Cardiac muscle cell (in vitro differentiated cells and primary cell): ENCODE measurements at places on chromosomes 5 and 9. TPM values are rescaled to one million over a fixed set of nuclear protein-coding genes. Genes with fewer than 3 reads are reported as not detected.

- no peak for DNase-seq
Measured at GRCh38 chr5:171986772-171987171, 19.7 kb downstream of the FBXW11 start.

DNA sequence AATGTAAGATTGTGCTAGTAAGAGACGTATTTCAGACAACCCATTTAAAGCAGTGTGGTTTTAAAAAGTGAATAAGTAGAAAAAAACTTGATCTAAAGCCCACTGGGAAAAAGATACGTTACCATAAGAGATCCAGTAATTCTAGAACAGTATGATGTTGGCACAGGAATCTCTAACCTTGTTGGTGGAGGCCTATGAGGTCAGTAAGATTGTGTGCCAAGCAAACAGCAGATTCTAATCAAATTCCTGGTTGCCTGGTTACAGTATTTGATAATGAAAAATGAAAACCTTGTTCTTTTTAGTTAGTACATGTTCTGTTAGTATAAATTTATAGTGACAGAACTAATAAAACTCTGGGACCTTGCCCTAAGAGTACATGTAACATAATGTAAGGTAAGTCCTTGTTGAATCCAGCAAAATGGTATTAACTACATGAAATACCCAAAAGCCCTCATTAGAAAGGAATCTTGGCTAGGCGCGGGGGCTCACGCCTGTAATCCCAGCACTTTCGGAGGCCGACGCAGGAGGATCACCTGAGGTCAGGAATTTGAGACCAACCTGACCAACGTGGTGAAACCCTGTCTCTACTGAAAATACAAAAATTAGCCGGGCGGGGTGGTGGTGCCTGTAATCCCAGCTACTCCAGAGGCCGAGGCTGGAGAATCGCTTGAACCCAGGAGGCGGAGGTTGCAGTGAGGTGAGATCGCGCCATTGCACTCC is 33.2 kb upstream of the DMXL1 start:
- peak; percentile 50 for DNase-seq

DNA sequence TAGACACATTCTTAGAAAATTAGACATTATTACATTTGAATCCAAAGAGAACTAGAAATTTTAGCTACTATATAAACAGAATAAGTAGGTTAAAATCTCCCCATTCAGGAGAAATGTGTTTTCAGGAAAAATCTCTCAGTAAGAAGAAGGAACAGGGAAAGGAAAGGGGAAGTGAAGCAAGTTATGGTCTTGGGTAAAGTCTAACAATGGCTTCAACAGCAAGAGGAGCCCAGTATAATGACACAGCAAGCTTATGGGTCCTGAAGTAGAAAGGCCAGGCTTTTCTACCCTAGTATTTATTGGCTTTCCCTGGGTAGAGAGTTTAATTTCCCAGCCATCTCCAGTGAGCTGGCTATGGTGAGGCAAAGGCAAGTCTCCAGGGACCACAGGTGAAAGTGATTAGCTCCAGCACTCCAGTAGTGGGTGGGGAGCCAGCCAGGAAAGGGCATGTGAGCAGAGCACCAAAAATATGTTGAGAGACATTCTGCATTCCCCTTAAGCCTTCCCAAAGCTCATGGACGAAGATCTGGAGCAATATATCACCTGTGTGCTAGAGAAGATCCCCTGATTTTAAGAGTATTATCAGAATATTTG is 981.7 kb downstream of the NR2F1-AS1 start:
- no peak for DNase-seq

DNA sequence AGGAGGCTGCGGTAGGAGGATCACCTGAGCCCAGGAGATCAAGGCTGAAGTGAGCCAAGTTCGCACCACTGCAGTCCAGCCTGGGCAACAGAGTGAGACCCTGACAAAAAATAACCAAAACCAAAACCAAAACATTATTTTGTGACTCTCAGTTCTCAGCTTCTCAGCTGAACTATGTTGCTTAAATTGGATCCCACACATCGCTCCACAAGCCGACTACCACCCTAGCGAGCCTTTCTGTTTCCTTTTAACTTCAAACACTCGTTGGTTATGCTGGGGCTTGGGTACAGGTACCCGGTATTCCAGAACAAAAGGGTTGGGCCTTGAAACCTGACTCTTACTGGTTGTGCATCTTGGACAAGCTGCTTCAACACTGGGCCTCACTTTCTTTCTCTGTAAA is 3.8 kb upstream of the PTGS1 start:
- no peak for DNase-seq

The GDNF gene
- not detected in 2 replicates for polyA plus RNA-seq

DNA sequence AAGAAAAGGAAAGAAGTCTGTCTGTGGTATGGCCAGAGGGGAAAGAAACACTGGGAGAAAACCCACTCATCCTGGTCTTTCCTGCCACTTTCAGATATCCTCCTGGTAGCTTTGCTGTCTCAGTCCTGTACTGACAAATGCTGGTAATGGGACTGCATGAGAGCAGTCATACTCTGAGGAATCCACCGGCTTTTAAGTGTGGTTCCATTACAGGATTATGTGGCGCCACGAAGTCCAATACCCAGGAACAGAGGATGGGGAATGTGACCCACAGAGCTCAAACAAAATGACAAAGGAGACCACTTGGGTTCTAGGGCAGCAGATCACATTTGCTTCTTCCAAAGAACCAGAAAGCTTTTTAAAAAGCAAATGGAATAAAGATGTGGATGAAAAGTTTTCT is 26.3 kb upstream of the FBP1 start:
- no peak for DNase-seq

The CLINT1 gene
- 51.7 and 56.7 TPM in 2 replicates for polyA plus RNA-seq
